ENCODE measurements at places on chromosomes 2 and 18.

DNA sequence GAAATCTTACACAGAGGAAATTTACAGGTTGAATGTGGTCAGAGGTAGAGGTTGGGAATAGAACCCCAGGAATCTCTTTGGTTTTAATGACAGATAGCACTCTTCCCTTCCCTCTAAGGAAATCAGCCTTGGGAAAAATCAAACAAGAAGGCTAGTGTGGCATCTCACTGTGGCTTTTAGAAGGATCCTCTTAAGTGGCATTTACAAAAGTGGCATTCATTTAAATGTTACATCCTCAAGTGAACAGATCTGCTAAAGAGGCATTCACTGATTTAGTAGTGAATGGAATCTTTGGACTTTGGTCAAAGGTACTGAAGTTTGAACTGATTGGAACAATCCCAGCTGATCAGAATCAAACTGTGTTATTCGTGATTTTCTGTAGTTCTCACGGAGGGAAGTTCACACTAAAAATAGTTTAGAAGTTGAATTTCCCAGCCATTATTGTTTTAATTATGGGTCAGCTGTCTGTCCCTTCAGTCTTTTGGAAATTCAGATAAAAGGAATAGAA, 136.5 kb upstream of the FN1 start:
- DNase-seq: no peak

DNA sequence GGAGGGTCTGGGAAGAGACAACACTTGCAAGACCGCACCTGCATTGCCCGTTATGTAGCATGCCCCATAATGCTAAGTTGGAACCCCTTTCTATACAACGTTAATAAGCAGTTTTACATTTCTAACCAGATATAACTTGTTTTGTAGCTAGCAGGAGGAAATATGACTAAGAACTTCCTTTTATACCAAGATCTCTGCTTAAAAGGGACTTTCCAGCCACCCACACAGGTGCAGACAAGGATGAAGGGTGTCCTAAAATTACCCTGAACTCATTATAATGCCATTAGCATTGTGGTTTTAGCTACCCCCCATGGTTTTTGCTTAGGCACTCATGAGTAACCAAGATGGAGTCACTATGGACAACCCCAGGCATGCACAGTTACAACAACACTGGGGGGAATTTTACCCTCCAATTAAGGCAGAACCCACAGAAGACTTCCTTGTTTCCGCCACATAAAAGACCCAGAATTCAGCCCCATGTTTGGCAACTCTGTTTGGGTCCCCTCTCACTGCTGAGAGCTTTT, 362.8 kb downstream of the CBLN2 start:
- DNase-seq: no peak

GRCh38 chr2:157221394-157221988, 36.0 kb upstream of the GALNT5 start:
- DNase-seq: no peak

- no peak for DNase-seq
Observed at GRCh38 chr2:156229724-156230362, 102.7 kb downstream of the NR4A2 start.

- no peak for DNase-seq
Observed at GRCh38 chr2:229530434-229530833, 183.9 kb downstream of the DNER start.

- no peak for DNase-seq
Observed at GRCh38 chr2:219500135-219500534, 1.4 kb downstream of the GMPPA start.

- no peak for DNase-seq
Observed at GRCh38 chr2:150674283-150674682, 186.8 kb upstream of the RND3 start.

DNA sequence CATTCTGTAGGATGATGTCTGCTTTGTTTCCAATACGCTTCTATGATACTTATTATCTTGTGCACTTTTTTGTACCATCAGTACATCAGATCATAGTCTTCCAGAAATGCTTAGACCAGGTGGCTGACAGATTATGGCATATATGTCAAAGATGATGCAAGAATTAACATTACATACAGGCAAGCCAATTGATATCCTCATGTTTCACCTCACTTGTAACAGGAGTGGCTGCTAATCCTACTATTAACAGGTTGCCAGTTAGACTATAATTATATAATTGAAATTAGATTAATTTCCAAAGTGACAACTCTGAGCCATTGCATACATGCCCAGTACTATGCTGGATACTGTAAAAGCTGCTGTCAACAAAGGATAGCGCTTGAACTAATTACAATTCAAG, 77.2 kb downstream of the TLK1 start:
- no peak for DNase-seq

DNA sequence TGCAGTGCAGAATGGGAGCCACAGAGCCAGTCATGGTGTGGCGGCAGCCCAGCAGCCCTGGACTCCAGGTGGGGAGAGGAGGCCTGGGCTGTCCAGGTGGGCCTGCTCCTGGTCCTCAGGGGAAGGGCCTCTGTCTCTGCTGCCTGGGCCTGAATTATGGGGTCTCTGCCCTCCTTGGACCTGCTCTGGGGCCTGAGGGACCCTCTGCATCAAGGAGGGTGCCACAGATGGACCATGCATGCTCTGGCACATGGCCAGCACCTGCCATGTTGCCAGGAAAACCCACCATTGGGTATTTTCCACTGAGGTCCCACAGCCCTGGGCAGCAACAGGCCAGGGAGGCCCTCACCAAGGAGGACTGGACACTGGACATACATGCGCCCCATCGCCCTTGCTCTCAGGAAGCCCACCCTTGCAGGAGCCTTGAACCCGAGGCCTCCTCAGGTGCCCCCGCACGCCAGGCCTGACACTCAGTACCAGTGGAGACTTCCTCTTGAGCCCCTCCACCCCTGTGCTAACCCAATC, 107.1 kb downstream of the NDUFA10 start:
- no peak for DNase-seq

DNA sequence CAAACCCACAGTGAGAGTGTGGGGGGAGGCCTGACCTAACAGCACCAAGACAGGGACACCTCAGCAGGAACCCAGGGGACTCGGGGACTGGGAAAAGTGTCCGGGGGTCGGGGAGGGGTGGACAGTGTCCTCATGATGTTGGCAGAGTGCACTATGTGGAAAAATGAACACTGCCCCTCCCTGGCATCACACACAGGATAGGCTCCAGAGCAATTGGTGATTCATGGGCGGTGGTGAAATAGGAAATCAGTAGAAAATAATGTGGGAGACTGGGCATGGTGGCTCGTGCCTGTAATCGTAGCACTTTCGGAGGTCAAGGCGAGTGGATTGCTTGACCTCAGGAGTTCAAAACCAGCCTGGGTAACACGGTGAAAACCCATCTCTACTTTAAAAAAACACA, 3.6 kb upstream of the ANO7 start:
- no peak for DNase-seq

- no peak for DNase-seq
Observed at GRCh38 chr2:231399853-231400680, 4.6 kb downstream of the B3GNT7 start.

- DNase-seq: no peak
Observed at GRCh38 chr2:216774180-216774579, 78.8 kb upstream of the IGFBP5 start.

DNA sequence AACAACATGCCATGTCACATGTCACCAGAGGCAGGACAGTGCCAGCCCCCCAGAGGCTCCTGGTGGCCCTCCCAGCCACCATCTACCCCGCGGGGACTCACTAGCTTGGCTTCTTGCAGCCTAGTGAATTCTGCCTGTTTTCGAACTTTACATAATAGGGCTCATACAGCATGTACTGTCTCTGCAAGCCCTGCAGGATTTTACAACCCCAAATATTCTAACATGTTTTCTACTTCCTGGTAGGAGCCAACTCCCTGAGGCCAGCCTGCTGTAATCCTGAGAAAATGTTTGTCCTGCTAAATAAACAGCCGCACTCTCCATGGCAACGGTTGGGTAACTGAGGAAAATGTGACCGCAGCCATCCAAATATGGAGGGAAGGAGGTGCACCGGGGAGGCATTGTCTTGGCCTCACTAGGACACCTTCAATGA, 2.7 kb downstream of the PER2 start:
- DNase-seq: peak; percentile 98

- no peak for DNase-seq
Observed at GRCh38 chr2:53220969-53221368, 546.6 kb upstream of the CHAC2 start.

GRCh38 chr2:105734762-105735538, 9.8 kb upstream of the NCK2 start:
- DNase-seq: no peak

DNA sequence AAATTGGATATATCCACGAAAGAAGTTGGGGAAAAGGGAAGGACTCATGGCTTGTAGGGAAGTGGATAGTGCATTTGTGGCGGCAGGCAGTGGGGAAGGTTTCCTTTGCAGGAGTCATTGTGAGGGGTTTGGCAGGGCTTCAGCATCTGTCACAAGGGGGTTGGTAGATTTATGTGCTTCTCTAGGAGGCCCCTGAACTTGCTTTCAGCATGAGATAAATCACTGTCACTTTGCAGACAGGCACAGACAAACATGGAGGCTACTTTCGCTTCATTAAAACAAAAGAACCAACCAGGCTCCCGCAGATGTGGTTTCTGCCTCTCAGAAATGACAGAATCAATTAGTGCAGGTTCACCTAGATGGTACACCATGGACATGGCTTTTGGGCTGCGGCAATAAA, 340.7 kb downstream of the TGIF1 start:
- DNase-seq: no peak

DNA sequence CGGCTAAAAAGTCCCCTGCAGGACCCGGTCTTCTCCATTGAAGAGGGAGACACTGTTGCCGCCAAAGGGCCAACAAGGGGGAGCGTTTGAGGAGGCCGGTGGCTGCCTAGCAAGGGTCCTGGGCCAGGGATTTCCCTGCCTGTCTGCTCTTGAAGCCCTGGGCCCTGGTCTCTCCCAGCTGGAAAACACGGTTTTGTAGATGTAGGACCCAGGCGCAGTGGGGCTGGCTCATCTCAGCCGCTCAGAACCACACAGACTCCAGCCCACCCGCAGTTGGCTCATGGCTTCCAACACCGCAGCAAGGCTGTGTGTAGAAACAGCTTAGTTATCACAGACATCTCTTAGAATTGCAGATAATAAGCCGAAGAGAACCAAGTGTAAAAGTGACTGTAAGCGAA, 57.1 kb upstream of the TWIST2 start:
- DNase-seq: no peak

- no peak for DNase-seq
Observed at GRCh38 chr2:96340493-96341414, 5.2 kb downstream of the NCAPH start.

GRCh38 chr2:120395221-120396012, 49.5 kb downstream of the INHBB start:
- no peak for DNase-seq

DNA sequence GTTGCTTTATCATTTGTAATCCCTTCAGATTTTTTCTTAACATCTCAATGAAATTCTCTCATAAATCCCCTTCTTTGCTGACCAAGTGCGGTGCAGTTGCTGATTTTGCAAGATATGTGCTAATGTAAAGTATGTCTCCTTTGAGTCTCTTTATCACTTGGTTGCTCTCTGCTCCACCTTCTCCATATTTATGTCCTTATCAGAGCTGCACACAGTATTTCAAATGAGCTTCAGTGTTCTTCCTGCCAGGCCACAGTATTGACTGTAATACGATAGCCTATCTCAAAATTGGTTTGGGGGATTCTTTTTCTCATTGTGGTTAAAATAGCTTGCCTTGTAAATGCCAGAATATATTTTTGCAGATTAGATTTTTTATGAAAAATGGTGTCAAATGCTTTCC, 32.2 kb downstream of the MAIP1 start:
- DNase-seq: no peak

- no peak for DNase-seq
Observed at GRCh38 chr18:35376393-35376741, 770 bp downstream of the ZNF396 start.

DNA sequence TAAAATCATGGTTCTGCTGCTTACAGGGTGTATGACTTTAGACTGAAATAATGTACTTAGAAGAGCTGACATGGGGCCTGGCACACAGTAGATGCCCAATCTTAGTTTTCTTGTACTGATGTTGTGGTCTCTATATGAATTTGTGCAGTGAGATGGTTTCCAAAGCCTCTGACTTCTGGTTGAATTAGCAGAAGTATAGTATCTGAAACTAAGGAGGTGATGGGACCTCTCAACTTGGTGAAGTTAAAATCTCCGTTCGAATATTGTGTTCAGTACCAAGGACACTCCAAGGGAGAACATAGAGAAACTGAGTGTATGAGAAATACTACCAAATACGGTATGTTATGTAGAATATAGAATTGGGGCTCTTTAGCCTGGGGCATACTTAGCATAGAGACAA, 120.9 kb downstream of the ANTXR1 start:
- DNase-seq: no peak

GRCh38 chr18:28088477-28088876, 88.5 kb downstream of the CDH2 start:
- DNase-seq: no peak

GRCh38 chr18:46659484-46659883, 2.5 kb upstream of the LOXHD1 start:
- DNase-seq: no peak

- no peak for DNase-seq
Observed at GRCh38 chr2:60320724-60321123, 232.7 kb downstream of the BCL11A start.

- DNase-seq: no peak
Observed at GRCh38 chr18:37378336-37379010, 187.1 kb downstream of the CELF4 start.

DNA sequence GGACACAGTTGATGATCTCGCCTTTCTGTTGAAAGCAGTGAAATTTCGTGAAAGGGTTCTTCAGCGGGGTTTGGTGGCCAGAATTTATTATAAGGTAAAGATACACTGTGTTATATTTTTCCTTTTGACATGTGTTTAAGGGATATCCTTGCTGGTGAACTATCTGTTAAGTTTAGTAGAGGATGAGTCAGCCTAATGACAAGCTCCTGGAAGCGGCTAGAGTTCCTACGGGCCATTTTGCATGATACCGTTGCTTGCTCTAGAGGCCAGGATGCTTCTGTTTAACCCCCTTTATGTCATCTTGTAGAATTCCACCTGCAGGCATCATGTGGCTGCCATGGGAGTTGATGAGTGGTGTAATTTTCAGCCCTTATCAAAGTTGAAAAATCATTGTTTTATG, 124.8 kb upstream of the BCL2L11 start:
- no peak for DNase-seq
